ENCODE measurements at places on chromosomes 2 and 18. TPM values are rescaled to one million over a fixed set of nuclear protein-coding genes. Genes with fewer than 3 reads are reported as not detected.

GKN2 gene
- not detected for total RNA-seq

SERPINB7 gene
- total RNA-seq = 0.87 TPM

SP110 gene
- 9.8 TPM for total RNA-seq

DSG4 gene
- total RNA-seq = not detected

SLC19A3 gene
- 0.29 TPM for total RNA-seq

HOXD10 gene
- total RNA-seq = not detected

ANKZF1 gene
- total RNA-seq = 25.3 TPM
